ENCODE measurements at places on chromosomes 11 and 22. TPM values are rescaled to one million over a fixed set of nuclear protein-coding genes. Genes with fewer than 3 reads are reported as not detected.

GRM5 gene
- 0.12 TPM for polyA plus RNA-seq

MOGAT2 gene
- polyA plus RNA-seq, result 0.85 TPM

GRCh38 chr22:37455896-37456295 lies 28.6 kb upstream of the ELFN2 start:
- DNase-seq, result no peak

- DNase-seq, result no peak
These were observed 89.1 kb downstream of the TRIM44 start for GRCh38 chr11:35751664-35752061.

DNA sequence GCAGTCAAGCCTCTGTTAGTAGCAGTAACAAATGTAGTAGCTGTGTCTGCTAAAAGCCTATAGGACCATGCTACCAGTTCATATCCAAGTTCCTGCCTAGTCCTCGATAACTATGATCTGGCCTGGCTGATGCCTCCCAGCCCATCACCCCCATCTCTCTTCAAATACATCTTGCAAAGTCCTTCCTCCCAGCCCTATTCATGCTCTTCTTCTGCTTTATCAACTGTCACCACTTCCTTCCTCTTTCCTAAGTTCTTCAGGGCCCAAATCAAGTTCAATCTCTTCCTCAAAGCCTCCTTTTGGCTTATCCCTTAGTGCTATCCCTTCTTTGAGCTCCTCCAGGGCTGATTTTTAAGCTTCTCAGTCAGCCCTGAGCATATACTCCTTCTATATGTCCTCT lies 150.9 kb upstream of the THY1 start:
- no peak for DNase-seq
